ENCODE measurements at places on chromosomes 12 and 14.

DNA sequence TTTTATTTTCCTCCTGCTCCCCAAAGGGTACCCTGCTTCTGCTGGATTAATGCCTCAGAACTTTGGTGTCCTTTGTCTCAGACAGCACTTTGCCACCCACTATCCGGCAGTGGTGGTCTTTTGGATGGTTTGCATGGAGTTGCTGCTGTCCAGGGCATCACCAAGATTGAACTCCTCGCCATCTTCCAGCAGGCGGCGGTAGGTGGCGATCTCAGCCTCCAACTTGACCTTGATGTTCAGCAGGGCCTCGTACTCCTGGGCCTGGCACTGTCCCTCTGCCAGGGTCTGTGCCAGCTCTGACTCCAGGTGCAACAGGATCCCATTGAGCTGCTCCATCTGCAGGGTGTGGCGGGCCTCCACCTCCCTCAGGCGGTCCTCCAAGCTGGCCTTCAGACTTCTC lies 9.4 kb upstream of the NOPCHAP1 start:
- no peak for DNase-seq

DNA sequence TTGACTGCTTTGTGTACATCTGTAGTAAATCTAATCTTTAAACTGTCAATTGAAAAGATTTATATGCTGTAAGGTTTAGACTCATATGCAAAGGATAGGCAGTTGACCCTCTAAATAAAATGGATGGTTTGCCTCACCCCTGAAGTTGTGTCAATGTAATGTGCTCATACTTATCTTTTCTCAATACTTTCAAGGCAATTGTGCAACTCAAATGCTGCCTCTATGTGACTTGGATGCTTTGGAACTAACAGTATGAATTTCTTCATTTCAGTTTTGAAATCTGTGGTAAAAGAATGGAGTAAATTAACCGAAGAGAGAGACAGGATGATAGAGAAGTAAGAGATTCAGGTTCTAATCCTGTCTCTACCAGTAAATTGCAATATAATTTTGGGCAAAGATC lies 9.7 kb downstream of the PDE6H start:
- no peak for DNase-seq

GRCh38 chr12:93008044-93008778 lies 79.1 kb upstream of the EEA1 start:
- no peak for DNase-seq

DNA sequence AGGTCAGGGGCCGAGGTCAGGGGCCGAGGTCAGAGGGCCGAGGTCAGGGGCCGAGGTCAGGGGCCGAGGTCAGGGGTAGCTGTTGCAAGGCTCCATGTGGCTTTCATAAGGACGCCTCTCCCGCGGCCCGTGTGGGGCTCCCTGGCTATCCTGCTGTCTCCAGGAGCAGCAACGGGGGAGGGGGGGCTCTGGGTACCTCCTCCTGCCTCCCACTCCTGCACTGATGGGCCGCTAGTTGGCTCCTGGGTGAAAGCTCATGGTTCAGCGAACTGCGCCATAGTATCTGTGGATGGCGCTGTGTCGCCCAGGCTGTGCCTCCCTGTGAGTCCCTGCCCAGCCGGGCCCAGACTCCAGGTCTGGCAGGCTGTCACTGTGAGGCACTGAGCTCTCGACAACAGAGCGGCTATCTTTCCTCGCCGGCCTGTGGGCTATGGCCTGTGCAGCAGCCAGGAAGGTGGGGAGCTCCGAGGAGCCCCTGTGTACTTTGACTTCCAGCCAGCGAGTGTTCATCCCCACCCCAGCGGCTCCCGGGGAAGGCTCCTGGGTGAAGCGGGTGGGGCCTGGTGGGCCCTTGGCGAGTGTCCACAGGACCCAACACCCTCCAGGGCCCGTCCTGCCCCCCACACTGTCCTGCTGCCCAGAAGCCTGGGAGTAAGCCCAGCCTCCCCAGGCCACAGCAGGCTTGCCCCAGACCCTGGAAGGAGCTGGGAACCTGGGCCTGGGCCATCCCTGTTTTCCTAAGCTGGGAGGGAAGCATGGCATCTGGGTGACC lies 8.1 kb downstream of the RFLNA start:
- DNase-seq, result no peak

DNA sequence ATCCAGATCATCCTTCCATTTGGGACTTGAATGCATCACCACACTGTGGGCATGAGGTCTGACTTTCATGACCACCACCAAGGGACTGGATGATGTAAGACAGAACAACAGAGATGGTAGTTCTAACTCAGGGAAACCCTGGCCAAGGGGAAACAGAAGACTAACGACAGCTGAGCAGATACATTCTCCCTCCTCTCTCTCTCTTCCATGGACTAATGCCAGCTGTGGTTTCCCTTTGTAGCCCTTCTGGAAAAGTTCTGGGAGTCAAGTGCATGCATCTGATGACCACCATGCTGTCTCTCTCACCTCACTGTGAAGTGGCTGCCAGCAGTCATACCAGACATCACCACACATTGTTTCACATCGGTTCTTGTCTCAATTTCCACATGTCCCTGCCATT lies 3.4 kb downstream of the TAS2R30 start:
- no peak for DNase-seq

DNA sequence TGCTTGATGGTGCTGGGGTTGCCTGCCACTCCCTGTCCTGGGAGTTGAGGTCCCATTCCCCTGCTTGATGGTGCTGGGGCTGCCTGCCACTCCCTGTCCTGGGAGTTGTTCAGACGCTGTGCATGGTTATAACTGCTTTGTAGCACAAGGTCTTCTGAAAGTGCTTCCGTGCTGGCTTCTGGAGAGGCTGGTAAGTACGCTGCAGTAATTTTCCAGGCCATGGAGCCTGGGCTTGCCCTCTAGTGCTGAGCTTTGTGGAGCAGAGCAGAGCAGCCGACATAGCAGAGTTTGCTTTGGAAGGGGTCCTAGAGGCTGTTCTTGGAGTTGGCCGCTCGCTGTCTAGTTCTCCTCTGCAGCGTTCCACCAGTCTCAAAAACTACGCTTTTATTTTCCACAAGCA lies 6.3 kb downstream of the B4GALNT3 start:
- no peak for DNase-seq

- DNase-seq, result no peak
These were observed 105.7 kb upstream of the RESF1 start for GRCh38 chr12:31853520-31853919.

DNA sequence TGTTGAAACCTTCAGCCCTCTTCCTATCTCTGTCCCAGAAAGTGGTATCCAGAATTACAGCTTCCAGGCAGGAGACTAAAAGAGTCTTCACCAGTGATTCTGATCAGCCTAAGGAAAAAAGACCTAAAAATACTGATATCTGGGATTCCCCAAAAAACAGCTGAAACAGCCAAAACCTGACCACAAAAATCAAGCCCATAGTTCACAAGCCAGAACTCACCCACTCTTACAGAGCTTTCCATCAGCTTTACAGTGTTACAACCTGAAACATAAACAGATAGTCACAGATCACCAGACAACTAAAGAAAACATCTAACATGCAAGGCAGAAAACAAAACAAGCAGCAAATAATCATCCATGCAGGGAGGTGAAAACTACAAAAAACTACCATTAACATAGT lies 26.0 kb upstream of the TSPAN8 start:
- no peak for DNase-seq

DNA sequence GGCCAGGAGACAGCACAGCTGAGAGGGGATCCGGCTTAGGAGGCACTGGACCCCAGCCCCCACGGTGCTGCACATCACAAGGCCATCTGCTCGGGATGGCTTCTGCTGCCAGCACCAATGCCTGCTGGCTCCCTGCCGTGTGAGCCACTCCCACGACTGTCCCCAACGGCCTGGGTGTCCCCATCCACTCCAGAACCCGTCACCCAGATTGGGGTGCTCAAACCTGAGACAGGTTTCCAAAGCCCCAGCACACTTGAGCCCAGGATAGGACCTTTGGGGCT lies 102.4 kb downstream of the RFLNA start:
- DNase-seq, result no peak

GRCh38 chr12:96824074-96824837 lies 82.8 kb upstream of the NEDD1 start:
- no peak for DNase-seq

DNA sequence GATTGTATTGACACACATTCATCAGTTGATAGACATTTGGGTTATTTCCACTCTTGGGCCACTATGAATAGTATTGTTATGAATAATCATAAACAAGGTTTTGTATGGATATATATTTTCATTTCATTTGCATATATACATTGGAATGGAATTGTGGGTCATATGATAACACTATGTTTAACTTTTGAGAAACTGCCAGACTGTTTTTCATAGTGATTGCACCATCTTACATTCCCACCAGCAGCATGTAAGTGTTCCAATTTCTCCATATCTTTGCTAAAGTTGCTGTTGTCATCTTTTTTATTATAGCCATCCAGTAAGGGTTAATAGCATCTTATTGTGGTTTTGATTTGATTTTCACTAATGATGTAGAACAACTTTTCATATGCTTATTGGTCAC lies 198.5 kb upstream of the PPFIA2 start:
- DNase-seq, result no peak

- peak; percentile 39 for DNase-seq
These were observed 25.1 kb upstream of the GPHB5 start for GRCh38 chr14:63343878-63344277.

GRCh38 chr12:70101064-70101463 lies 142.2 kb upstream of the CNOT2 start:
- no peak for DNase-seq

All from EL (cell line).